AG04450 (cell line): ENCODE measurements at places on chromosomes 3 and 15. TPM values are rescaled to one million over a fixed set of nuclear protein-coding genes. Genes with fewer than 3 reads are reported as not detected.

DNA sequence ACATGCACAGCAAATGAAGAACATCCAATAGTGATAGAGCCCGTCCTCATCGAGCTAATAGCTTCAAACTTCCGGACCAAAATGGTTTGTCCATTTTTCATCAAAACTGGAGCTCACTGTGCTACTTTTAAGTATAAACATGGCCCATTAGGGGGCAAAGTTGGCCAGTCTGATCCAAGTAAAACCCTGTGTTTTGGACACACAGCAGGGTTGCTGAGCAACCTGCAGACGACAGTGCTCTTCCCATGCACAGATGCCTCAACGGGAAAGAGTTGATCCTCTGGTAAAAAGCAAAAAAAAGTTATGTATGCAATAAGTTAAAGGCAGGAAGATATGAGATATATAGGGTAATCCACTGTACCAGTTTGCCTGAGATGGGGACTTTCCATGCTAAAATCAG is 244.0 kb upstream of the THBS1 start:
- DNase-seq = no peak

- DNase-seq = no peak
Observed at GRCh38 chr3:171173736-171174135, 147.2 kb upstream of the SLC2A2 start.

GRCh38 chr3:177646749-177647148 is 449.5 kb upstream of the TBL1XR1 start:
- no peak for DNase-seq

- no peak for DNase-seq
Observed at GRCh38 chr3:168975576-168975975, 687.9 kb downstream of the MECOM start.

- DNase-seq = peak; percentile 89
Observed at GRCh38 chr3:150248116-150248887, 159.8 kb upstream of the TSC22D2 start.

DNA sequence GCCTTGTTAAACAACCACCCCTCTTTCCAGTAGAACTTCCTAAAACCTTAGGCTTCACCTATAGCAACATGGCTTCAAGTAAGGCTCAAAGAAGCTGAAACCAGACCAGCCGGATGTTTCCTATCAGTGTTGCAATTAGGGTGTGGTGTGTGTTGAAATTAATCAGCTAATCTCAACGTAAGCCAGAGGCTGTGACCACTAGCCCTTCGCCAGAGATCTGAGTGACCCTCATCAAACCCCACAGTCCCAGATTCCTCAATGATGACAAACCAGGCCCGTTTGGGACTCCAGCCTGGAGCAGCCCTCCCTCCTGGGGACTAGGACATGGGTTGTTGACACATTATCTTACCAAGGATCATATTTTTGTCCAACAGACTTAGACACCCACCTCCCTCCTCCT is 27.3 kb downstream of the CYP11A1 start:
- DNase-seq = no peak

GRCh38 chr15:50803479-50804180 is 38.1 kb upstream of the SPPL2A start:
- DNase-seq = no peak

- no peak for DNase-seq
Observed at GRCh38 chr15:59524331-59524731, 86.3 kb downstream of the FAM81A start.

GRCh38 chr15:78083687-78084448 is 6.4 kb upstream of the TBC1D2B start:
- no peak for DNase-seq

GRCh38 chr15:32098033-32098432 is 67.7 kb downstream of the CHRNA7 start:
- DNase-seq = no peak

GRCh38 chr3:184305577-184305976 is 6.5 kb downstream of the PSMD2 start:
- DNase-seq = no peak

DNA sequence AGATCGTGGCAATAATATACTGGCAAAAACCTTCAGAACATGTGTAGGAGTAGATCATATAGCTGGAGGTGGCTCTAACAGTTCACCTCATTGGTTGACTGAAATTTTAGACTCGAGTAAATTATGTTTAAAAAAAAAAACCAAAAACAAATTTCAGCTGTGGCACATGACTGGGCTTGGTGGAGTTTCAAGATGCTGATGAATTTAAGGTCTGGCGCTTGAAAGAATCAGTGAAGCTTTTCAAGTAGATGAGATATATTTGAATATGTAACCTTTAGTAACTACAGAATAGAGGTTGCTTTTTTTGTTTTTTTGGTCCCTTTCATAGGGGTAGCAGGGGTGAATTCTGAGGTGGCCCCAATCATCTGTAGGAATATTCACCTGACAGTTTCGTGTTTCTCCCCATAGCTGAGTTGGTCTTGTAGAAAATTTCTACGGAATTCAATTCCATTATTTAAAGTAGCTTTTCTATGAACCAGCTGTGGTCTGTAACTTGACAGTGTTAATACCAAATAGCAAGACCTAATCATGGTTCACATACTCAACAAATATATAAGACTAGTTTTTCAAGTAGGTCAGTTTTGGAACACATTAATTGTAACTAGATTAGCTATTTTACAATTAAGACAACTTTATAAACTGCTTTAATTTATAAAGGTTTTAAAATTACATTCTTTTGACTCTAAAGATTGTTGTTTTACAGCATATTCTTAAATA is 65.6 kb downstream of the MAP4 start:
- DNase-seq = no peak

The TLR9 gene
- polyA plus RNA-seq = 0.02 and 0.05 TPM in 2 replicates

The MESP1 gene
- polyA plus RNA-seq = 0.17 and 0.30 TPM in 2 replicates

The SNRPA1 gene
- 46.4 and 57.0 TPM in 2 replicates for polyA plus RNA-seq

The SCN5A gene
- polyA plus RNA-seq = 0.63 and 1.4 TPM in 2 replicates

The STAC gene
- polyA plus RNA-seq = 1.5 TPM in 2 replicates

The EPHA3 gene
- 0.04 TPM in 2 replicates for polyA plus RNA-seq

The PHLDB2 gene
- polyA plus RNA-seq = 15.9 and 16.9 TPM in 2 replicates
